ENCODE measurements at places on chromosomes 7 and 10. TPM values are rescaled to one million over a fixed set of nuclear protein-coding genes. Genes with fewer than 3 reads are reported as not detected.

DNA sequence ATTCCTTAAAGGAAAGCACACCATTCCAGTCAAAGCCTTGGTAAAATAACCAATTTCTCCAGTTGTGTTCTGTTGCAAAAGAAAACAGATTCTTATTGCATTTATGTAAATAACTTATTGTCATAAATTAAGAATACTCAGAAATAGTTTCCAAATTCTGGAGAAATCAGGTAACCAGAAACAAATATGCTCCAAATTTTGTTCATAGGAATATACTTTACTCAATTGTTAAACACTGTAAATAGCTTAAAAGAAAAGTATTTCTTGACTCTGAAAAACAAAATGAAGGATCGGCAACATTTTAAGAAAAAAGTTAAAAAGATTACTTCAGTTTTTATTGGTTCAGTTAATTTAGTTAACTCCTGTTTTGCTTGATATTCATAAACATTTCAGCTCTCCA lies 67.1 kb upstream of the PIK3CG start:
- no peak for DNase-seq

DNA sequence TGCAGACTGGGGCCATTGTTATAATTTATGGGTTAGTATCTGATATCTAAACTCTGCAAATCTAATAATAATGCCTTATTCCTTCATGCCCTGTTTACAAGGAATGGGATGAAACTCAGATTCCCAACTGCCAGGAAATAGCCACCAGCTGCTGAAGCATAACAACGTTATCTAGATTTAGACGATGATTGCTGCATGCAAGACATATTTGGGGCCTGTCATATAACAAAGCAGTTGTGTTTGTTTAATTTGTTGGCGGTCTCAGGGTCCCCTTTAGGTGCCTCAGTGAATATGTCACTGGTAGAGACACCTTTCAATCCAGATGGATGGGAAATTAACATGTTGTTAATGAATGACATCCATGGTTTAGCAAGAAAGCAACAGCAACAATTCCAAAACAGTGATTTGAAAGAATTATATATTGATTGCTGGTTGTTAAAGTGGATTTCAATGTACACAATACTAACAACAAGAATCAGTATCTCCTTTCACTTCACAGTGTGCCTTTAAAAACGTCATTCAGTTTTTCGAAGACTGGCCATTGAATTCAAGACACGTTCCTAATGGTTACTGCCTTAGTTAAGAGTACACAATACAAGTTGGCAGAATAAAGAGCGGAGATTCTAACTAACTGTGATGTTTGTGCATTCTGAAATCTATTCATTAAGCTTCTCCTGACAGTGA lies 860.6 kb upstream of the CELF2 start:
- DNase-seq: no peak

DNA sequence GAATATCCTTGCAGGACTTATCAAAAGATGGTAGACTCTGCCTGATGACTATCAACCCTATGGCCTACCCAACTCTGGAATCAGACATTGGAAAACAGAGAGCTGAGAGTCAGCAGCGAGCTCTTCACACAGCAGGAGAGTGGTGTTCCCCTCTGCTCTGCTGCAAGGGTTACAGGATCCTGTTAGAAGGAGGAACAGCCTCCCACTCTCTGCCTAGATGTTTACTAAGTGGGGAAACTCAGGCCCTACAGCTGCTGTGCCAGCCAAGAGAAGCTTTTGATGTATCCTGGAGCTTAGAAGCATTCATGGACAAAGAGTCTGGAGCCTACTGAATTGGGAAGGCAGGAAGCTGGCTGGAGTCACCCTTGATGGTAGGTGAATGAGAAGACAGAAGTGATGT lies 104.6 kb downstream of the ABLIM1 start:
- DNase-seq: no peak

DNA sequence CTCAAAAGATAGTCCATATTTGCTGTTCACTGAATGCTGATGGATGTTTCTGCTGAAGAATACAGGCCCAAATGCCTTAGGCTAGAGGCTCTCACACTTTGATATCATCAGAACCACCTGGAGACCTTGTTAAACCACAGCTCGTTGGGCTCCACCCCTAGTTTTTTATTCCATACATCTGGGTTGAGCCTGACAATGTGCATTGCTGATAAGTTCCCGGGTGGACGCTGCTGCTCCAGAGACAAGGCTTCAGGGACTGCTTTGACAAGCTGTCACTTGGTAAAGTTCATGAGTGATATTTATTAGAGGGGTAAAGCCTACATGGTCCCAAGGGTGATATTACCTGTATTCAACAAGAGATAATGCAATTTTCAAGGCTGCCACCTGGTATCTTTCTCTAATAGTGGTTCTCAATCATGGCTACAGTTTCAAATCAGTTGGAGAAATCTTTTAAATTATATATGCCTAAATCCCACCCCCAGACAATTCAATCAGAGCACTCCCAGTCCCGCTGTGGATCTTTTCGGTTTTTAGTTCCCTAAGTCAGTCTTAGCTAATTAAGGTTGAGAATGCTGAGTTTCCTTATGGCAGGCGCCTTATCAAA lies 107.1 kb upstream of the GSDME start:
- DNase-seq: no peak

DNA sequence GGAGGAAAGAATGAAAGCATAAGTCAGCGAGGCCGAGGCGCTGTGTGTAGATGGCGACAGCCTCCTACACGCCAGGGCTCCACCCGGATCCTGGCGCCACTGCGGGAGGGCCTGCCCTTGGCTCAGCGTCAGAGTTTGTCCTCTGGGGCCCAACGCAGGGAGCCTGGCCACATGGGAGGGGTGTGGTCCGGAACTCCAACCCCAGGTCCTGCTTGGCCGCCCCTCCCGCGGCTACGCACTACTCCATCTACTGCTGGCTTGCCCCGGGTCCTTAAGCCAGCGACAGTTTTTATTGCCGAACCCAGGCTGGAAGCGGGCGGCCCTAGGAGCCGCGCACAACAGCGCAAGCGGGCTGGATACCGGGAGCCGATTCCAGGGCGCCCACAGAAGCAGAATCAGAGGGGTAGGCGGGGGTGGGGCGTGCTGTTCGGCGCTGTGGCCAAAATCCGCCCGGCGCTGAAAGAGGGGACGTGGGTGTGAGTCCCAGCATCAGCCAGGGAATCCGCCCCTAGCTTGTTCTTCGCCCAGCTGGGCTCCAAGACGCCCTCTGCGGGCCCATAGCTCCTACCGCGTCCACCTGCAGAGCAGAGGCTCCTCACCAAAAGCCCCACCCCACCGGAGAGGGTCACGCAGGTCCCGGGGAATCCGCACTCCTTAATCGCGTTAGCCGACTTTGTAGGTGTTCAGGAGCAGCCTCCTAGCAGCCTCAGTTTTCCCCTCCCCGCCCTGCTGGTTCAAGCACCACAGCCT lies 4.5 kb downstream of the KAZALD1 start:
- peak; percentile 87 for DNase-seq

PLXDC2 gene
- 36.4 TPM for total RNA-seq

FOXI2 gene
- total RNA-seq: 0.22 TPM

All from heart left ventricle (tissue), 16 donors.